Chondrocyte (in vitro differentiated cells): ENCODE measurements at places on chromosomes 2 and 18. TPM values are rescaled to one million over a fixed set of nuclear protein-coding genes. Genes with fewer than 3 reads are reported as not detected.
A peak's percentile ranks its signal among the peaks of the same experiment; 100 is the strongest.

Gene PDE1A
- 0.69 to 4.5 TPM (median 1.1 TPM) in 3 replicates for total RNA-seq

Gene TNFAIP6
- 4.1 to 7.4 TPM (median 4.2 TPM) in 3 replicates for total RNA-seq

Gene OSR1
- 14.1 to 34.5 TPM (median 32.3 TPM) in 3 replicates for total RNA-seq

GRCh38 chr2:138447889-138448570, 53.5 kb upstream of the SPOPL start:
- H3K27me3 ChIP-seq = no peaks in the 10 kb centered on the region
- DNase-seq = no peak
- H3K27ac ChIP-seq = no peak overlapping the region
- H3K4me3 ChIP-seq = no peak overlapping the region
- no peaks in the 10 kb centered on the region for H3K36me3 ChIP-seq

- DNase-seq = no peak
- no peaks in the 10 kb centered on the region for H3K27me3 ChIP-seq
- no peaks in the 10 kb centered on the region for H3K36me3 ChIP-seq
- no peak overlapping the region for H3K27ac ChIP-seq
Measured at GRCh38 chr2:160566717-160567116, 73.1 kb upstream of the RBMS1 start.

GRCh38 chr18:76255070-76255683, 239.9 kb downstream of the ZNF516 start:
- H3K4me1 ChIP-seq = no peaks in the 10 kb centered on the region
- H3K36me3 ChIP-seq = no peaks in the 10 kb centered on the region
- peaks cover 37% of the 10 kb centered on the region for H3K27me3 ChIP-seq
- H3K27ac ChIP-seq = no peak overlapping the region

GRCh38 chr2:213235741-213236140, 48.5 kb upstream of the SPAG16 start:
- no peaks in the 10 kb centered on the region for H3K27me3 ChIP-seq
- no peaks in the 10 kb centered on the region for H3K36me3 ChIP-seq
- no peak overlapping the region for H3K27ac ChIP-seq
- H3K4me1 ChIP-seq = peaks cover 46% of the 10 kb centered on the region
- no peak overlapping the region for H3K4me3 ChIP-seq
- no peak for DNase-seq

GRCh38 chr2:9803023-9803805, 40.1 kb upstream of the TAF1B start:
- H3K4me1 ChIP-seq = peaks cover 28% of the 10 kb centered on the region
- no peak for DNase-seq
- no peak overlapping the region for H3K27ac ChIP-seq
- no peak overlapping the region for H3K4me3 ChIP-seq

- H3K36me3 ChIP-seq = peaks cover 1% of the 10 kb centered on the region
- no peaks in the 10 kb centered on the region for H3K27me3 ChIP-seq
- peak overlapping the region; percentile 1 for H3K27ac ChIP-seq
- H3K4me3 ChIP-seq = no peak overlapping the region
- no peak for DNase-seq
- peaks cover 36% of the 10 kb centered on the region for H3K4me1 ChIP-seq
Measured at GRCh38 chr18:36887114-36887513, 58.2 kb downstream of the KIAA1328 start.

GRCh38 chr2:113797237-113797636, 40.8 kb upstream of the SLC35F5 start:
- DNase-seq = no peak
- H3K4me3 ChIP-seq = no peak overlapping the region
- H3K36me3 ChIP-seq = no peaks in the 10 kb centered on the region
- no peak overlapping the region for H3K27ac ChIP-seq

DNA sequence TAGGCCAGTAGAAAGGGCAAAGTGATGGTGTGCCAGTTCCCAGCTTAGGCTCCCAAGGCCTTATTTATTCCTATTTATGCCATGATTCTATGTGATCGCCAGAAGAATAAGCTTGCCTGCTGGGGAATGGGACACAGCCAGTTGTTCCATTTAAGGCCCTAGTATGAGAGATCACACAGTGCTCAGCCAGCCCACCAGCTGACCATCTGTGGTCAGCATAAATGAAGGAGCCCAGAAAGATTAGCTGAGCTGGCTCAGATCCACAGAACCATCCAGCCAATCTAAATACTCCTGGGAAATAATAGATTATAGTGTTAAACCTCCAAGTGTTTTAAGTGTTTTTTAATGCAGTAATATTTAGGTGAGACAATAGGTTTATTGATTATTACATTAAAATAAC, 12.6 kb upstream of the L3MBTL4 start:
- no peaks in the 10 kb centered on the region for H3K4me1 ChIP-seq
- peaks cover 3% of the 10 kb centered on the region for H3K27me3 ChIP-seq
- H3K36me3 ChIP-seq = no peaks in the 10 kb centered on the region
- no peak overlapping the region for H3K27ac ChIP-seq
- no peak overlapping the region for H3K4me3 ChIP-seq
- DNase-seq = no peak

- no peak overlapping the region for H3K27ac ChIP-seq
- no peak for DNase-seq
- H3K4me3 ChIP-seq = no peak overlapping the region
Measured at GRCh38 chr2:144324446-144325045, 195.4 kb downstream of the ZEB2 start.

- DNase-seq = no peak
- peaks cover 2% of the 10 kb centered on the region for H3K27me3 ChIP-seq
- peaks cover 5% of the 10 kb centered on the region for H3K4me1 ChIP-seq
- H3K27ac ChIP-seq = no peak overlapping the region
Measured at GRCh38 chr2:18304849-18305248, 255.6 kb downstream of the RDH14 start.

- no peak for DNase-seq
- H3K36me3 ChIP-seq = no peaks in the 10 kb centered on the region
- H3K4me3 ChIP-seq = no peak overlapping the region
- no peak overlapping the region for H3K27ac ChIP-seq
Measured at GRCh38 chr2:106189325-106189724, 4.8 kb downstream of the UXS1 start.
